Epithelial cell of esophagus (primary cell): ENCODE measurements at places on chromosomes 11 and 22.
A peak's percentile ranks its signal among the peaks of the same experiment; 100 is the strongest.

GRCh38 chr11:3753110-3753509 lies 44.2 kb downstream of the NUP98 start:
- DNase-seq, result no peak

DNA sequence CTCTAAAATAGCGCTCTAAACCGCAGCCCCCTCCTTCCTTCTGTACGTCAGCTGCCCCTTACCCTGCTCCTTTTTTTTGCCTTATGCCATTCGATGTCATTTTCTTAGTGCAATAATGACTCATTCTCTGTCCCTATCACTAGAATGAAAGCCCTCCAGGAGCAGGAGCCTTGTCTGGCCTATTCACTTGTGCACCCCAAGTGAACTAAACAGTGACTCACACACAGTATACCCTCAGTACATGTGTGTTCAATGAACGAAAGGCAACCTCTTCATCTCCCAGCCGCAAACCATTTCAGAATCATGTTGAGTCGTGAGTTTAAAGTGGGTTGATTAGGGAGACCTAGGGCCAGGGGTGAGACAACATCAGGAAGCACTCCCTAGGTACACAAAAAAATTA lies 50.7 kb upstream of the SPATA19 start:
- DNase-seq, result no peak

DNA sequence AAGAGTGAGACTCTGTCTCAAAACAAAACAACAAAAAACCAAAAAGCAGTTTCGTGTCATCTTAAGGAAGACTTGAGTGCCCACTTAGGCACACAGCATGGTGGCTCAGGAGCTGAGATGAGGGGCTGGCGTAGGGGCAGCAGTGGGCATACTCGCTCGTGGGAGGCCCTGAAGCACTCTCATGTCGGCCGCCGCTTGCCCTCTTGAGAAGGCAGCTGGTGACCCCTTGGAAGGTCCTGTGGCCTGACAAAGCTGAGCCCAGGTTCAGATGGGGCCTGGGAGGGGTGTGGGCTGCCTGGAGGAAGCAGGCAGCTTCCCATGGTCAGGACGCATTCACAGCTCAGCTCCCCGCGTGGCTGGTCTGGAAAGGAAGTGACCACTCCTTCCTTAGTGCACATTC lies 15.0 kb downstream of the MUC5B start:
- DNase-seq, result no peak

DNA sequence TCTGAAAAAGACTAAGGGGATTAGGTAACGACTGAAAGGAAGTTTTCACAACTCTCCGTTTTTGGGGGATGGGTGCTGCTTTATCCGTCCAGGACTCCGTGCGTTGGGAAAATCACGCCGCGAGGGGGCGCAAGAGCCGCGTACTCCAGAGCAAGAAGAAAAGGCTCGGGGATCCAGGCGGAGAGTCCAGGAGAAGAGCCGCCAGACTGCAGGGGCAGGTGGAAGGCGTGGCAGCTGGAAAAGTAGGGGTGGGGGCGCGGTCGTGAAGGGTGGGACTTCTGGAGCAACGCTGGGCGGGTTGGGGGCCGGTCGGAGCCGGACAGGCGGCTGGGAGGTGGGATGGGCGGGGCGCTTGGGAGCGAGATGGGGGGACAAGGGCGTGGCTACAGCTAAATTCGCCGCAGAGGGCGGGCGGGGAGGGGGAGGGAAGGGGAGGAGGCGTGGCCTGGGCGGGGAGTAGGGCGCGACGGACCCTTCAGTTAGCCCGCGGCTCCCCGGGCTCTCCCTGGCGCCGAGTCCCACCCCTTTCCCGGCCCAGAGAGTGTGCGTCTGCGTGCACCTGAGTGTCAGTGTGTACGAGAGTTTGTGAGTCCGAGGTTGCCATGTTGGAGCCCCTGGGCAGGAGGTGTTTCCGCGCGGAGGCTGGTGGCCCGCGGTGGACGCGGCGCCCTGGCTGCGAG lies 613 bp upstream of the ARHGEF17 start:
- DNase-seq, result peak; percentile 98

GRCh38 chr11:75639762-75640181 lies 29.1 kb downstream of the MAP6 start:
- DNase-seq, result no peak

DNA sequence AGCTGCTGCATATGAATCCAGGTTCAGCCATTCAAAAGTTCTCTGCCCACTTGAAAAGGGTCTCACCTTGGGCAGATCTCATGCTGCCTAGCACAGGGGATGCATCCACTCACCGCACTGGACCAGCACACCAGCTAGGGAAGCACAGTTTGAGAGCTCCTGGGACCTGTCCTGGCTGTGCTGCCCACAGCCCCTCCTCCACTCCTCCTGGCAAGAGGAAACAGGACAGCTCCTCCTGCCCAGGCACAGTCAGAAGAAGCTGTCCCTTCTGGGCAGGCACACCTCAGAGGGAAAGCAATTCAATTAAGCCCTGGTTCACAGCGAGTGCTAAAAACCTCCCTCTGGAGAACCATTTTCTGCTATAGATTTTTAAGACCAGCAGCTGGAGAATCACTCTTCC lies 146.7 kb downstream of the ST3GAL4 start:
- DNase-seq, result peak; percentile 27

- no peak for DNase-seq
Observed at GRCh38 chr11:110355011-110355744, 58.8 kb upstream of the RDX start.

GRCh38 chr11:19680829-19681368 lies 31.7 kb upstream of the NAV2 start:
- DNase-seq, result peak; percentile 30
